Body of pancreas (tissue), 4 donors: ENCODE measurements at places on chromosomes 3 and 15. TPM values are rescaled to one million over a fixed set of nuclear protein-coding genes. Genes with fewer than 3 reads are reported as not detected.

Gene FAM107A
- 14.5 TPM for total RNA-seq

Gene PLSCR2
- not detected for total RNA-seq

Gene TGM5
- total RNA-seq, result not detected

Gene CPNE4
- total RNA-seq, result not detected

Gene LRRK1
- total RNA-seq, result 12.2 TPM

Gene EAF2
- total RNA-seq, result 2.9 TPM

Gene COMMD2
- 41.2 TPM for total RNA-seq

Gene EFCAB12
- under 0.01 TPM for total RNA-seq

Gene GATA2
- 11.7 TPM for total RNA-seq

Gene ACVR2B
- total RNA-seq, result 7.3 TPM

Gene KLHL6
- total RNA-seq, result 1.6 TPM

Gene CCDC80
- total RNA-seq, result 17.4 TPM

Gene CFAP91
- total RNA-seq, result 47.8 TPM

DNA sequence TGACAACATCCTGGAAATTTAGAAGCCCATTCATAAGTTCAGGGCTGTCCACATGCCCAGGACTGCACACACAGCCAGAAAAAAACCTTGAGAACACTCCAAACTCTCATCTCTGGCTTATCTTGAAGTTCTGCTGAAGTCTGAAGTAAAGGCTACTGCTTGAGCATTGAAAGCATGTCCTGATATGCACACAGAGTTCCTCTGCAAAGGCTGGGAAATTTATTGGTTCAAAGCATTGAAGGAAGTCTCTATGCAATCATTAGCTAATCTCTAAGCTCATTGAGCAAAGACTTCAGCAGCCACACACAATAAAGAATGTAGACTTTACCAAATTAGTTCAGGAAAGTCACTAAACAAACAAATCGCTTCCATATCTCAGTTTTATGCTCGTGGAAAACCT is 162.0 kb upstream of the STT3B start:
- no peak overlapping the region for H3K4me3 ChIP-seq
- no peak for DNase-seq
- H3K36me3 ChIP-seq, result no peaks in the 10 kb centered on the region
- H3K4me1 ChIP-seq, result peaks cover 8% of the 10 kb centered on the region

GRCh38 chr3:98972155-98972554 is 70.7 kb upstream of the DCBLD2 start:
- H3K27ac ChIP-seq, result no peak overlapping the region
- DNase-seq, result no peak
- no peaks in the 10 kb centered on the region for H3K4me1 ChIP-seq

GRCh38 chr15:58357529-58358476 is 74.0 kb upstream of the LIPC start:
- H3K4me3 ChIP-seq, result no peak overlapping the region
- H3K27ac ChIP-seq, result no peak overlapping the region
- no peak for DNase-seq
- no peaks in the 10 kb centered on the region for H3K4me1 ChIP-seq
- H3K36me3 ChIP-seq, result no peaks in the 10 kb centered on the region

GRCh38 chr3:148957586-148957985 is 33.8 kb upstream of the GYG1 start:
- DNase-seq, result peak; percentile 26
- no peaks in the 10 kb centered on the region for H3K36me3 ChIP-seq
- H3K27ac ChIP-seq, result no peak overlapping the region
- no peaks in the 10 kb centered on the region for H3K4me1 ChIP-seq
- H3K27me3 ChIP-seq, result no peaks in the 10 kb centered on the region
- H3K4me3 ChIP-seq, result no peak overlapping the region

GRCh38 chr3:128338536-128339330 is 128.0 kb downstream of the DNAJB8 start:
- no peak overlapping the region for H3K4me3 ChIP-seq
- no peak overlapping the region for H3K27ac ChIP-seq
- DNase-seq, result peak; percentile 10
- H3K27me3 ChIP-seq, result no peaks in the 10 kb centered on the region
- H3K36me3 ChIP-seq, result no peaks in the 10 kb centered on the region

DNA sequence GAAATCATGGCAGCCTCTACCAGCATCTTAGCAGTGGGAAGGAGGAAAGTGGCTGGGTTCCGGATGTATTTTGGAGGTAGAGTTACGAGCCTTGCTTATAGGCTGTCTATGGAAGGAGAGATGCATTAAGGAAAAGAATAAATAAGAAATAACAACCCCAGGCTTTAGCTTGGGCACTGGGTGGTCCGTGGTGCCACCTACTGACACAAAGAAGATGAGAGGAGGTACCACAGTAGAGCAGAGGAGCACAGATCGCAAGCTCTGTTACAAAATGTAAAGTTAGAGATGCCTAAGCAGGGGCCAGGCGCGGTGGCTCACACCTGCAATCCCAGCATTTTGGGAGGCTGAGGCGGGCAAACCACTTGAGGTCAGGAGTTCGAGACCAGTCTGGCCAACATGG is 74.8 kb downstream of the TMEM39A start:
- H3K4me3 ChIP-seq, result no peak overlapping the region
- peaks cover 4% of the 10 kb centered on the region for H3K4me1 ChIP-seq
- H3K27me3 ChIP-seq, result no peaks in the 10 kb centered on the region
- no peak overlapping the region for H3K27ac ChIP-seq

- DNase-seq, result no peak
- no peaks in the 10 kb centered on the region for H3K36me3 ChIP-seq
- H3K27ac ChIP-seq, result no peak overlapping the region
Measured at GRCh38 chr3:101279765-101280385, 40.5 kb downstream of the IMPG2 start.

- DNase-seq, result no peak
- no peak overlapping the region for H3K27ac ChIP-seq
- H3K36me3 ChIP-seq, result no peaks in the 10 kb centered on the region
- H3K4me3 ChIP-seq, result no peak overlapping the region
- no peaks in the 10 kb centered on the region for H3K27me3 ChIP-seq
- no peaks in the 10 kb centered on the region for H3K4me1 ChIP-seq
Measured at GRCh38 chr3:56375654-56376053, 92.6 kb downstream of the ERC2 start.

- no peaks in the 10 kb centered on the region for H3K27me3 ChIP-seq
- H3K27ac ChIP-seq, result no peak overlapping the region
- H3K4me1 ChIP-seq, result peaks cover 74% of the 10 kb centered on the region
- H3K36me3 ChIP-seq, result no peaks in the 10 kb centered on the region
- H3K4me3 ChIP-seq, result no peak overlapping the region
- DNase-seq, result no peak
Measured at GRCh38 chr3:33433843-33434242, 6.4 kb downstream of the UBP1 start.

DNA sequence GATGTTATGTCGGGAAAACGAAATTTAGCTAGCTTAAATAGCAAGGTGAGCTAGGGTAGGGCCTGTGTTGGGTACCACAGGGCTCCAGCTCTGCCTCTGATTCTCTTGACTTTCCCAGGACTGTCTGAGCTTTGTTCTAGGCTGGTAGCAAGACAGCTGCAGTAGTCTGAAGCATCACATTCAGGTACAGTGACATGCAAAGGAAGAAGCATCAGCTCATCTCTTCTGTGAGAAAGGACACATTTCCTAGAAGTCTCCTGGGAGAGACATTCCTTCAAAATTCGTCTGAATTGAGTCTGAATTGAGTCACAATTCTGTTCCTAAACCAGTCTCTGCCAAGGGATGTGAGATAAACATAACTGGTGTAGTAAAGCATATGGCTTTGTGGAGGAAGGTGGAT is 8.5 kb upstream of the UBXN7 start:
- H3K4me3 ChIP-seq, result no peak overlapping the region
- H3K4me1 ChIP-seq, result no peaks in the 10 kb centered on the region
- H3K27me3 ChIP-seq, result no peaks in the 10 kb centered on the region
- H3K36me3 ChIP-seq, result no peaks in the 10 kb centered on the region
- H3K27ac ChIP-seq, result no peak overlapping the region

DNA sequence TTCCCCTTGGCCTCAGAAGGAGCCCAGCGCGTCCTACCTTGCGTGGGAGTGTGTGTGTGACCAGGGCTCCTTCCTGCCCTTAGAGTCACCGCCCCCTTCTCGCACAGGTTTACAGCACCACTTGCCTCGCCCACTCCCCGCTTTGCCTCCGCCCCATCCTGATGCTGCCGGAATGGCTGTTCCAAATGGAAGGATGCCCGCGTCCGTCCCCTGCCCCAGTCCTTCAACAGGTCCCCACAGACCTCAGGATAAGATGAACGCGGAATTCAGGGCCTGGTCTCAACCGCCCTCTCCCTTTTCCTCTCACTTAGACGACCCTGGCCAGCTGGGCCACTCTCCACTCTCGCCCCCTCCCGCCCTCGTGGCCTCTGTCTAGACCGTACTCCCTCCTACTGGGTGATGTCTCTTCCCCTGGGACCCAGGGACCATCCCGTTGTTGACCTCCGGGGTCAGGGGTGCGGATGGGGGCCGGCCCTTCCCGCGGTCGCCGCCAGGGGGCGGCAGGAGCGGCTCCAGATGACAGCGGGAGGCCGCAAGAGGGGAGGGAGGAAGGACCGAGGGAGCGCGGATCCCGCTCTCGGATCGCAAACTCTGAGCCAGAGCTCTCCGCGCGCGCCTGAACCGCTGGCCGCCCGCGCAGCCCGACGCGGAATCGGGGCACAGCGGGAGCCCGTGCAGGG is at the start of gene THSD4:
THSD4 (plus strand) TSS at position 585 of the 680 bp plus-strand sequence.
- peaks cover 7% of the 10 kb centered on the region for H3K4me1 ChIP-seq
- H3K36me3 ChIP-seq, result no peaks in the 10 kb centered on the region
- H3K4me3 ChIP-seq, result peak within 1 kb of the TSS; percentile 38

- H3K36me3 ChIP-seq, result no peaks in the 10 kb centered on the region
- no peaks in the 10 kb centered on the region for H3K27me3 ChIP-seq
- H3K4me3 ChIP-seq, result no peak overlapping the region
- peaks cover 12% of the 10 kb centered on the region for H3K4me1 ChIP-seq
- DNase-seq, result no peak
Measured at GRCh38 chr3:171285287-171285686, 174.9 kb downstream of the TNIK start.

DNA sequence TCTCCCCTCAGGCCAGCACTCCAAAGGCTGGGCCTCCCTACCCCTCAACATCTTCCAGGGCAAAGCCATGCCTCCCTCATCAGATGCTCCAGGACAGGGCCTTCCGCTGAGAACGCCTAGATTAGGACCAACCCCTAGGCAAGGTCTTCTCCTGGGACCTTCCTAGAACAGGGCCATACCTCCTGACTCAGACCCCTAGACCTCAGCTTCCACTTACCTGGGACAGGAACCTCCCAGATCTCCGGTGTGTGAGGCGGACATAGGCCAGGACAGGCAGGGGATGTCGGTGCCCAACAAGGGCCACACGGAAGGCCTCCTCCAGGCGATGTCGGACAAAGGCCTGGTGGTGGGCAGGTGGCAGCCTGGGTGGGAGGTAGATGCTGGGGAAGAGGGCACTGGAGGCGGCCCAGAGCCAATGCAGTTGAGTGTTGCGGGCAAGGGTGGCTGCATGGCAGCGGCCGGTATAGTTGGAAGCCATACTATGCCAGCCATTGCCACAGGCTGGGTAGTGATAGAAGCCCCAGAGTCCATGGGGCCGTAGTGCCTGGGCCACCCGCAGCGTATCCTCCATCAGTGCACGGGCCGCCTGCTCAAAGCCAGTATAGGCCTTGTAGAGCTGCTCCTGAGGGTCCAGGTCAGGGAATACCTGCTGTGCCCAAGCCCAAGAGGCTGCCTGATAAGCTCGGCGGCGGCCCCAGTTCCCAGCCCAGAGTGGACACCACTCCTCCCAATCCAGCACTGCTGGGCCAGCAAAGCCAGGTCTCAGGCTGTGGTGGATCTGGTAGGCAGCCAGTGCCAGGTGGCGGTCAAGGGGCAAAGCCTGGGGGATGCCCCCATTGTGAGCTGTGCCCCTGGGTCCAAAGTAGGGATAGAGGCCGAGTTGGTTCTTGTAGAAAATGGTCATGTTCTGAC is 2.5 kb upstream of the IFRD2 start:
- H3K27ac ChIP-seq, result no peak overlapping the region
- DNase-seq, result no peak
- peaks cover 48% of the 10 kb centered on the region for H3K4me1 ChIP-seq
- H3K27me3 ChIP-seq, result no peaks in the 10 kb centered on the region

GRCh38 chr3:141308588-141309218 is 59.6 kb upstream of the ZBTB38 start:
- H3K27ac ChIP-seq, result no peak overlapping the region
- no peak overlapping the region for H3K4me3 ChIP-seq
- no peaks in the 10 kb centered on the region for H3K27me3 ChIP-seq
- H3K36me3 ChIP-seq, result no peaks in the 10 kb centered on the region
- peaks cover 23% of the 10 kb centered on the region for H3K4me1 ChIP-seq

GRCh38 chr3:4830586-4830914 is 148.7 kb upstream of the BHLHE40 start:
- no peak overlapping the region for H3K4me3 ChIP-seq
- DNase-seq, result no peak
- H3K27ac ChIP-seq, result no peak overlapping the region
- H3K4me1 ChIP-seq, result peaks cover 15% of the 10 kb centered on the region
- no peaks in the 10 kb centered on the region for H3K27me3 ChIP-seq
- no peaks in the 10 kb centered on the region for H3K36me3 ChIP-seq

GRCh38 chr3:9022305-9023225 is 59.3 kb upstream of the RAD18 start:
- no peak overlapping the region for H3K27ac ChIP-seq
- H3K4me1 ChIP-seq, result peaks cover 13% of the 10 kb centered on the region
- H3K4me3 ChIP-seq, result no peak overlapping the region
- DNase-seq, result no peak
- no peaks in the 10 kb centered on the region for H3K27me3 ChIP-seq

GRCh38 chr3:182879031-182879611 is 85.8 kb downstream of the ATP11B start:
- H3K36me3 ChIP-seq, result no peaks in the 10 kb centered on the region
- H3K27ac ChIP-seq, result no peak overlapping the region
- no peak for DNase-seq
- H3K27me3 ChIP-seq, result no peaks in the 10 kb centered on the region

DNA sequence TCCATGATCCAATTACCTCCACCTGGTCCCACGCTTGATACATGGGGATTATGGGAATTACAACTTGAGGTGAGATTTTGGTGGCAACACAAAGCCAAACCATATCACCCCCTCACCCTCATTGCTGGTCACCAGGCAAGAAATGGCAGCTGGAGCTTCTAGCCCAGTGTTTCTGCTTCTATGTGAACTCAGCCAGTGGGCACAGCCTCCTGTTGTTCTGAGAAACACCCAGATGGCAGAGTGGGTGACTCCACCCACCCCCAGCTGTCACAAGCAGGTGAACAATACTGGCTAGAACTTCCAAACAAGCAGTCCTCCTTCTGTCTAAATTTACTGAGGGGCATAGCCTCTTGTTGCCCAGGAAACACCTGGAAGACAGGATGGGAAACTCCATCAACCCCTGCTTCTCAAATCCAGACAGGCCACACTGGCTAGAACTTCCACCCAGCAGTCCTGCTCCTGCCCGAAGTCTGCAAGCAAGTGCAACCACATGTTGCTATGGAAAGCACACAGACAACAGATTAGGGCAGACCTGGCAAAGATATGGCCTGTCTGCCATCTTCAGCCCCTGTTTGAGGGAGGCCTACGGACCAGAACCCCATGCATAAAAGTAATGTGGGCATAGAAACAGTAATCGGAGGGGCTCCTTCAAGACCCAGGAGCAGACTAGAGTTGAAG is 114.1 kb downstream of the DTWD1 start:
- H3K27me3 ChIP-seq, result no peaks in the 10 kb centered on the region
- DNase-seq, result peak; percentile 85
- H3K27ac ChIP-seq, result peak overlapping the region; percentile 79
- H3K36me3 ChIP-seq, result no peaks in the 10 kb centered on the region
